Activated naive CD4-positive, alpha-beta T cell treated with anti-CD3 and anti-CD28 coated beads, Interleukin-2, amount 50 U/mL, for 72 hours (primary cell): ENCODE measurements at places on chromosomes 4 and X.

GRCh38 chr4:133594390-133595207 is 445.5 kb downstream of the PCDH10 start:
- no peak for DNase-seq

DNA sequence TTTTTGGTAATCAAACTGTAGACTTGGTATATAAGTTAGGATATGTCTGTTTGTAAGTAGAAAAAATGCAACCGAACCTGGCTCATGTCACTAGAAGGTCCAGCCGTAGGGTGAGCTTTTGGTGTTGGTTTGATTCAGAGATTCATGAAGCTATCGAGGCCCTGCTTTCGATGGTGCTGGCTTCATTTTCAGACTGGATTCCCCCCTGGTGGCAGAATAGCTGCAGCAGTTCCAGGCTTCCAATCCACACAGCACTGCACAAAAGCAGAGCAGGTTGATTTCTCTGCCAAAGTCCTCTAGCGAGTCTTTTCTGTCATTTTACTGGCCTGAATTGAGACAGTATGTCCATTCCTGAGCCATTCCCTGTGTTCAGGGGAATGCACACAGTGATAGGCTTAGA is 33.1 kb downstream of the PDK3 start:
- no peak for DNase-seq

DNA sequence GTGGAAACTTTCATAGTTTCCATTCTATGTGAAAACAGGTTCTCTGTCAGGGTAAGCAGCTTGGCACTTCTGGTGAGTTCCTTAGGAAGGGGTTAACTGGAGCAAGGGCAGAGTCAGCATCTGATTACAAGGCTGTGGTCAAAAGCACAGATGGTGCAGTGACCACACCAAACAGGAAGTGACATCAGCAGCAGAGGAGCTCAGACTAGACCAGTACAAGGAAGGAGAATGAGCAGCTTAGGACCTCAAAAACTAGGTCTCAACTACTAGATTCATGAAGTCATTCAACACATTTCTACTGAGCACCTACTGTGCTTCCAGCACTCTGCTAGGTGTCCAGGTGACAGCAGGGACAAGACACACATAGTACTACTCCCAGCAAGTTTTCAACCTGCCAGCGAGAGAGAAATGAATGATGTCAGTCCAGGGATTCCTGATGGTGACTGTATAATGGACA is 130.2 kb downstream of the AMELX start:
- no peak for DNase-seq

DNA sequence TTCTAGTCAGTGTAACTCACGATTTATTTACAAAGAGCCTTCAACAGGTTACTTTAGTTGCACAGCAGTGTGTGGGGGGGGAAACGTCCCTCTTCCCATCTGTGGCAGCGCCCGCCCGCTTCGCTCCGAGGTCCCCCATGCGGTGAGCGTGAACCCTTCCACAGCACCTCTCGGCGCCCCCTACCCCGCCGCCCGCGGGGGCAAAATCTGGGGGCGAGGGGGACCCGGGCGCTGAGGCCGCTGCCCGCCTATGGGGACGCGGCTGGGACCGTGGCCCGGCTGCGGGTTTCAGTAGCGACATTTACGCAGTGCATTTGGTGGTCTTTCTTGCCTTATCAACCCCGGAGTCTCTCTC is 6.4 kb downstream of the NKX6-1 start:
- DNase-seq, result no peak

DNA sequence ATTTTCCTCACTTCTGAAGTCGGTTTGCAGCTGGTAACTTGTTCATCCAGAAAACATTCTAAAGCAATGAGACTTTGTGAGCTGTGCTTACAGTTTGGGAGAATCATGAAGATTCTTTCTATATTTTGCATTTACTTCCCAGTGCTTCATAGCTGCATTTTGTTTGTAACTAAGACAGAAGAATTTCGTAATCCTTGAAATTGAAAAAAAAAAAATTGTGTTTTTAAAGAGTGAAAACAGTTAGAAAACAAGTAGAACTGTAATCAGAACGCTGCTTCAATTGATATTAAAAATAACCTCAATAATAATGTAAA is 392.4 kb downstream of the UNC5C start:
- DNase-seq, result no peak

GRCh38 chrX:115719171-115719570 is 158.2 kb downstream of the PLS3 start:
- DNase-seq, result no peak

DNA sequence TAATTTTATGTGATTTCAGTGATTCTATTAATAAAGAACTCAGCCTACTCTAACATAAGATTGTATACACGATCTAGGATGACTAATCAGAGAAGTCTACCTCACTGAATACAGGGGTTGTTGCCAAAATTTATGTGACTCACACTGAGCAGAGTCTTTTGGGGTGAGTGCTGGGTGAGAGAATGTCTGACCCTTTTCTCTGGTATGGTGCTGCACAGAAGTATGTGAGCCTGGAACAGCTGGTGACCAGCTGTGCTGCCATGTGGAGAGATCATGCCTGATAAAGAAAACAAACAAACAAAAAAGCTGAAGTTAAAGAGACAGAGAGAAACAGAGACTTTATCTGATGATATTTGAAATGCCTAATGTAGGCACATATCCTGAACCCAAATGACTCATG is 618.1 kb upstream of the GRIA3 start:
- no peak for DNase-seq

DNA sequence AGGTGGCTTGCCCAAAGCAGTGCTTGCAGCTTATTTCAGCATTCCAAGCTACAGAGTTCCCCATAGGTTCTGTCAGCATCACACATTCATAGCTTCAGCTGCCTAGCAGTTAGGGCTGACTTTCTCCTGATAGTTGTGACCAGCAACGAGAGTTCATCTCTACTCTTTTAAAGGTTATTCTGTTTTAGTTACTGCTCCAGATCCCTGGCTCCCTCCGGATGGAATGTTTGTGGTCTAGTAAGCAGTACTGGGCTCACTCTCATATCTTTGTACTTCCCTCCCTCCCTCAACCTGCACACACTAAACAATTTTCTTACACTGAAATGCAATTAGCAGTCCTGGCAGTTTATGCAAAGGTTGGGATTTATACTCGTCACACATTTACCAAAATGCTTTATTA is 43.9 kb downstream of the PTTG2 start:
- DNase-seq, result no peak

DNA sequence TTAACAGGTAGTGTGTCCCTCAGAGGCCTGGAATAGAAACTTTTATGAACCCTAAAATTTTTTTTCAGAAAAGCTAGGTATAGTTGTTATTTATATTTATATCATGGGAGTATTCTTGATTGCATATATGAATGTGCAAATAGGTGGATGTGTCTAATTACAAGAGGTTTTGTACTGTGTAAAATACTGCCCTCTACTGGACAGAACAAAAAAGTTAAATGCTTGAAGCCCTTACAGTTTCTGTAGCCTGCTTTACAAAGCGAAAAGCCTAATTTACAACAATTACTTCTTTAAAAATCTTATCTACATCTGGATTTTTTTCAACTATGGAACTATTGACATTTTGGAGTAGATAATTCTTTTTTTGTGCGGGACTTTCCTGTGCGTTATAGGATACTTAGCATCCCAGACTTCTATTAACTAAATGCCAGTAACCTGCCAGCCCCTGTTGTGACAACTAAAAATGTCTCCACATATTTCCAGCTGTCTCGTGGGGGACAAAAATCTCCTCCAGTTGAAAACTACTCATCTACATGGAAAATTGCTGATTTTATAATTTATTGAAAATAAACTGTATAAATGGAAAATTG is 35.1 kb downstream of the ENPEP start:
- no peak for DNase-seq
